ENCODE measurements at places on chromosomes 5 and 9.

- no peak for DNase-seq
Observed at GRCh38 chr5:66967102-66967501, 229.5 kb downstream of the CD180 start.

- no peak for DNase-seq
Observed at GRCh38 chr5:58393716-58394115, 66.2 kb downstream of the PLK2 start.

DNA sequence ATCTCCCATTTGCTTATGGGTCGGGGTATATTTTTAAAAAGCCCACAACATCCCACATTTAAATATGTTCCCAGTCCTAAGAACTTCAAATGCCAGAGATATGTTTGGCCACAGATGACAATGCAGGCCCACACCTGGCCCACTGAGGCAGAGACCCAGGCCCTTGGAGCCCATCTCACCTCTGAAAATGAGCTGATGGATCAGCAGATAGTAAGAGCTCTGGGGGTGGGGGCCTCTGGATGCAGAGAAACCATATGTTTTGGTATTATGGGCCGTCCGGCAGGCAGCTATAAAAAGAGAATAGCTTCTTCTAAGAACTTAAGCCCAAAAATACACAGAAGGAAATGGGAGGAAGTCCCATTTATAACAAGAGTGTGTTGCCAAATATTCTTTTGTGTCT is 256.0 kb downstream of the GRIA1 start:
- no peak for DNase-seq

DNA sequence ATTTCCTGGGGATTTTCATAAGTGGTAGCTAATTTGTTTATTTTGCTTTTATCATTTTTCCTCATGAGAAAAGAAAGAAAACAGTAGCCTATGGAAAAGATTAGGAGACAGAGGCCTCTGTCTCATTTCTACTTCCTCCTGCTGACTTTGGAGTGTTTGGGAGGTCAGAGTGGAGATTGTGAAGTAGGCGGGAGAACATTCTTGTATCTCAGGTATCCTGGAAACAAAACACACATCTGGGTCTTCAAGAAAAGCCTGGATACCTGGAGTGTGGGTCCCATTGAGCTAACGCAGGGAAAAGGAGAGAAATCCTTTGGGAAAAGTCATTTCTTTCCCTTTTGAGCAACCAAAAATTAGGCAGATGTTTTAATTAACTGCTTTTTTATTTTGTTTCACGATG is 161.5 kb upstream of the DMAC1 start:
- no peak for DNase-seq

DNA sequence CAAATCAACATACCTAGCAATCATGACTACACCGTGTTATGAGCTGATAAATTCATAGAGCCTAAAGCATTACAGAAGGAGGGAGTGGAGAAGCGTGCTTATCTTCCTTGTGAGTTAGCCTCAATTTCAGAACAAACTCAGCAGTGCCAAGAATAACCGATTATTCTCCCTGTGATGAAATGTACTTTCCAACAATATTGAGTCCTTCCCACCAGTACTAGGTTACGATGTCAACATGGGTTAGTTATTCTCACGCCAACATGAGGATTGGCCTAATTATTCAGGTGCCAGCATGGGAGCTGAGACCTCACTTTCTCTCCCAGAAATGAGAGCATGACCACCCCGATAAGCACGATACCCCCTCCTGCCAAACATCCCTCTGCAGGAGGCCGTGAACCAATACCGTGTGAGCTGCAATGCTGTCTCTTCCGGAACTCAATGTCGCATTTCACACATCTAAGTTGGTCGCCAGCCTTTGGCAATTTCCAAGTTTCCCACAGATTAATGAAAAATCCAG is 193.7 kb downstream of the ENC1 start:
- no peak for DNase-seq

GRCh38 chr5:132479111-132479951 is 11.2 kb downstream of the IRF1 start:
- DNase-seq: no peak

DNA sequence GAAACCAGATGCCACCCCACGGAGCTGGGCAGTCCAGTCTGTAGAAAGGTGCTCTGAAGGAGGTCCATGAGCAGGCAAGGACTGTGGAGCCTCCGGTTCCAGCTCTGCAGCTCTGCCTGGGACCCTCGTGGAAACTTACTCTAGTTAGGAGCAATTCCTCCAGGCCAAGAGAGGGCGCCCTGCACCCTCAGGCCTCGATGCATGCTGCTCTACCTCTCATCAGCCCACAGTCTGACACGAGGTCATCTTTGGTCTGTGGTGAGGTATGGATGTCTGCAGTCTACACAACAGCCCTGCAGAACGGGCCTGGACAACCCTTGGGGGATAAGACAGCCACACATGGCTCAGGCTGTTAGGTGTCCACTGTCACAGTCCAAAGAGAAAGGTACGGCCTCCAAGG is 50.6 kb upstream of the UBTD2 start:
- no peak for DNase-seq

- no peak for DNase-seq
Observed at GRCh38 chr9:23663946-23664345, 162.1 kb downstream of the ELAVL2 start.

GRCh38 chr5:948472-949274 is 56.0 kb downstream of the TRIP13 start:
- DNase-seq: no peak

DNA sequence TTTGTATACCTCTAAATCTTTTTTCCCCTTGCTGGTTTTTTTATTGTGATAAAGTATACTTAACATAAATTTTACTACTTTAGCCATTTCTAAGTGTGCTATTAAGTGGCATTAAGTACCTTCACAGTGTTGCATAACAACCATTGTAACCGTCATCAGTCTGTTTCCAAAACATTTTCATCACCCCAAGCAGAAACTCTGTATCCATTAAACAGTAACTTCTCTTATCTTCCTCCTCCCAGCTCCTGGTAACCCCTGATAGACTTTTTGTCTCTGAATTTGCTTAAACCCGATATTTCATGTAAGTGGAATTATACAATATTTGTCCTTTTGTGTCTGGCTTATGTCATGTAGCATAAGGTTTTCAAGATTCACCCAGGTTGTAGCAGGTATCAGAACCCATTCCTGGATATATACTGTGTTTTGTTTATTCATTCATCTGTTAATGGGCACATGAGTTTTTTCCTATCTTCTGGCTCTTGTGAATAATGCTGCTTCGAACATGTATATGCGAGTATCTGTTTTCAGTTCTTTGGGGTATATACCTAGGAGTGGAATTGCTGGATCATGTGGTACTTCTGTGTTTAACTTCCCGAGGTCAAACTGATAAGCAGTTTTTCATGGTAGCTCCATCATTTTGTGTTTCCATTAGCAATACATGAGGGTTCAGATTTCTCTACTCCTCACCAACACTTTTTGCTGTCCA is 66.4 kb downstream of the EHMT1 start:
- DNase-seq: no peak

- DNase-seq: peak; percentile 98
Observed at GRCh38 chr5:176388444-176389134, at the start of the genes HIGD2A and NOP16. TSS of gene HIGD2A (plus strand) at chr5:176388751. CDS start at chr5:176388820, 69 bp downstream. TSS of gene NOP16 (minus strand) at chr5:176388598. CDS start at chr5:176388539, 59 bp downstream.

DNA sequence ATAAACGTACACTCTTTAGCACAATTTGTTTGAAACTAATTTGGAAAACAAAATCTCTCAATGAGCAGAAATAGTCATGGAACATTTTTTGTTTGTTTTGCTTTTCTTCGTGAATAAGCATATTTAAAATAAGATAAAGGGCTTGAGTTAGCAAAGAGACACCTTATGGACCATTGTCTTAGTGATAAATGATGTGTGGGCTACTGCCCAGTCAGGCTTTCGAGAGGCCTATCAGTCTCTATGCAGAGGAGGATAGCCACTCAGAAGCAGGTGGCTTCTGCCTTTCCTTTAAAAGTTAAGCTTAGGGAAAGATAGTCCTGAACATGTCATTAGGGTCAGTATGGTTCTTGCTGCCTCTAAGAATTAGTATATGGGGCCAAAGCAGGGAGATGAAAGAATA is 2.1 kb upstream of the ARL15 start:
- no peak for DNase-seq

GRCh38 chr9:77598524-77598923 is 49.6 kb downstream of the GNA14 start:
- DNase-seq: no peak

DNA sequence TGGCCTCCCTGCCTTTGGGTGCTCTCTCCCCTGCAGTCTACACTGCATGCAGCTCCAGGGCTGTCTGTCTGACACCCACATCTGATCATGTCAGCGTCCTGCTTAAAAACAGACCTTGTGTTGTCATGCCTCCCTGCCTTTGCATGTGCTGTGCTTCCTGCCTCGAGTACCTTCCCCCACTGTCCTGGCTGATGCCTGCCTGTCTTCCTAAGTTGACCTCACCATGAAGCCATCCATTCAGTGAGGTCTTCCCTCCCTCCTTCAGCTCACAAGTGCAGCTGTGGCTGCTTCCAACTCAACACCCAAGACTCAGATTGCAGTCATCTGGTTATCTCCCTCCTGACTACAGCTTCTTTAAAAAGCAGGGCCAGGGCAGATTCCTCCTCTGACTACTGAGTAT is 5.5 kb downstream of the ANGPTL2 start:
- DNase-seq: no peak

GRCh38 chr9:120571443-120572257 is 8.3 kb downstream of the CDK5RAP2 start:
- no peak for DNase-seq

DNA sequence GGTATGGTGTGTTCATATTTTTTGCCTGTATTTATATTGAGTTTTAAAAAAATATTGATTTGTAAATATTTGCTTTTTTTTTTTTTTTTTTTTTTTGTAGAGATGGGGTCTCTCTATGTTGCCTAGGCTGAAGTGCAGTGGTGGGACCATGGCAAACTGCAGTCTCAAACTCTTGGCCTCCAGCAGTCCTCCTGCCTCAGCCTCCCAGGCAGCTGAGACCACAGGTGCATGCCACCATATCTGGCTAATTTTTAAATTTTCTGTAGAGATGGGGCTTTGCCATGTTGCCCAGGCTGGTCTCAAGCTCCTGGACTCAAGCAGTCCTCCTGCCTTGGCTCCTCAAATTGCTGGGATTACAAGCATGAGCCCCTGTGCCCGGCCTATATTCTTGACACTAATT is 78.3 kb downstream of the RASGRF2 start:
- DNase-seq: no peak

DNA sequence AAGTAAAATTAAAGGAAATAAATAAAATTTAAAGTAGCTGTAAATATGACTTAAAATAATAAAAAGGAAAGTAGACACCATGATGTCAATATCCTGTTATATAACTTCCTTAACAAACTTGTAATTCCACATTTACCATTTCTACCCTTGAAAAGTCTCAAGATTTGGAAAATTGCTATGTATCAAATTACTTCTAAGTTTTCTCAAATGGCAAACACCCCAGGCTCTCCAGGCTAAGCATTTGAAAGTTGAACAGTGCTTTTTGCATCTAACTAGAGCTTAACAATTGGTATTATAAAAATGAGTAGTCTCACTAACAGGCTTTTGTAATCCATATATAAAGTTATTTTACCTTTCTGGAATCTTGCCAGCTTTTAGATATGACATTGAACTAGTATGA is 41.5 kb upstream of the MACIR start:
- DNase-seq: no peak

DNA sequence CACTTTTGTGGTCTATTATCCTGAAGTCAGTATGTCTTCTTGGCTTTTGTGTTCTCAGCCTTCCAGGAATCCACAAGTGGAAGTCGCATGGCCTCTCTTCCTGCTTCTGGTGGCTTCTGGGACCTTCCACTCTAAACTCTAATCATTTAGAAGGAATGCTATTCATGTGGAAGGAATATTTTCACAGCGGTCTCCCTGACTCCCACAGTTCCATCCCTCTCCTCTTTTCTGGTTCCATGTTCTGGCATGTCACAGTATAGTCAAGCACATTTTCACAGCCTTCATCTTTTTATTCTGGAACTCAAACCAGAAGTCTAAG is 7.3 kb upstream of the RAI14 start:
- DNase-seq: no peak

Measured in stimulated activated CD4-positive, alpha-beta T cell treated with anti-CD3 and anti-CD28 coated beads, TNF-alpha, amount 100 ng/mL, for 1 hour (primary cell).